ENCODE measurements at places on chromosomes 2 and 18.

- DNase-seq, result no peak
Observed at GRCh38 chr2:191790737-191791136, 56.2 kb downstream of the CAVIN2 start.

DNA sequence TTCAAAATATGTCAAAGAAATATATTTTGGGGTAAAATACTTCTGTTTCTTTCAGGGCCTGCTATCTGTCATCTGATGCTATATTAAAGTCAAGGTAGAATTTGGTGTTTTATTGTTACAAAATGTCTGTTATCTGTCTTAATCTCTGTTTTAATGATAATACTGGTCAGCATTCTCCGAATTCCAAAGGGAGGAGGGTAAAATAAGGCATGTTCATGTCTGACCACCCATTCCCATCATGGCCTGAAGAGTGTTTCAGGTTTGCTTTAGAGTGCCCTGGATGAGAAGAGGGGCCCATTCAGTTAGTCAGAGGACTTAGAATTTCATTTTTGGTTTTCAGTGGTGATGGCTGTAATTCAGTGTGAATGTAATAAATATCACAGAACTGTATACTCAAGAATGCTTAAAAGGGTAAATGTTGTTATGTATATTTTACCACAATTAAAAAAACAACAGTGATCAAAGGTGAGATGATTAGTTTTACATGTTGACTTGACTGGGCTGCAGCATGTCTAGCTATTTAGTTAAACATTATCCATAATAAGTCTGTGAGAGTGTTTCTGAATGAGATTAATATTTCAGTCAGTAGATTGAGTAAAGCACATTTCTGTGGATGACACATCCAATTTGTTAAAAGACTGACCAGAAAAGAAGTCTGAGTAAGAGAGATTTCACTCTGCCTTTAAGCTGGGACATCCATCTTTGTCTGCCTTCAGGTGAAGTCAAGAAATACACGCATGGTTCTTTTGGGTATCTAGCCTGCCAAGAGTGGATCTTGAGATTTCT lies 467.9 kb upstream of the SYT4 start:
- no peak for DNase-seq

- DNase-seq, result no peak
Observed at GRCh38 chr18:48988508-48989303, 37.9 kb upstream of the SMAD7 start.

DNA sequence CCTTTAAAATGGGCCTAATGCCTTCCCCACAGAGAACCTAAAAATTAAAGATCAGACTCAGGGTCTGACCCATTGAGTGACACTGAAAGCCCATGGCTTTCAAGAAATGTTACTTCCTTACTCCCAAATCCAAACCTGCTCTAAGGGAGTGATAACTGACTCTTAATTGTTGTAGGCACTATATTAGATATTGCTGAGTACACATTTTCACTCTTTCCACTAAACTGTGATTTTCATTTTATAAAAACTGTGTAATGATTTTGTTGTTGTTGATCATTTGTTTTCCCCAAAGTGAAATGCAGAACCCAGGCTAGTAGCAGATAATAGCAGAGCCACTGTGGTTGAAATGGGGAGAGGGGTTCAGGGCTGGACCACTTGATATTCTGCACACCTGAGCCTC lies 87.1 kb downstream of the LRRTM1 start:
- no peak for DNase-seq

GRCh38 chr18:46042571-46043123 lies 29.4 kb downstream of the PSTPIP2 start:
- no peak for DNase-seq

DNA sequence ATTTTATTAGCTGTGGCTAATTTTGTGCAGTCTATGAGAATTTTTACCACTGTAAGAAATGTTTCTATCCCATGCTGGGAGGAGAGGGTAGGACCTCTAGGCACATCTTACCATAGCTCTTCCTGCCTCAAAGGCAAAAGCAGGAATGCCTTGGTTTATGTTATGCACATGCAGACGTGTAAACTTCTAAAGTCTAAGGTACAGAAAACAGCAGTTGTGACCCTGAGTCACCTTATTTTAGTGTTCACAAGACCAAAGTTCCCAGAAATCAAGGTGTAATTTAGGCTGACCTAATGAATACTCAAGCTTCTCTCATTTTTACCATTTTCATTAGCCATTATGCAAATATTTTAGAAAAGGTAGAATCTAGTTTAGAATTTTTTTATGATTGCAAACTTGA lies 15.4 kb upstream of the WIPF1 start:
- no peak for DNase-seq

DNA sequence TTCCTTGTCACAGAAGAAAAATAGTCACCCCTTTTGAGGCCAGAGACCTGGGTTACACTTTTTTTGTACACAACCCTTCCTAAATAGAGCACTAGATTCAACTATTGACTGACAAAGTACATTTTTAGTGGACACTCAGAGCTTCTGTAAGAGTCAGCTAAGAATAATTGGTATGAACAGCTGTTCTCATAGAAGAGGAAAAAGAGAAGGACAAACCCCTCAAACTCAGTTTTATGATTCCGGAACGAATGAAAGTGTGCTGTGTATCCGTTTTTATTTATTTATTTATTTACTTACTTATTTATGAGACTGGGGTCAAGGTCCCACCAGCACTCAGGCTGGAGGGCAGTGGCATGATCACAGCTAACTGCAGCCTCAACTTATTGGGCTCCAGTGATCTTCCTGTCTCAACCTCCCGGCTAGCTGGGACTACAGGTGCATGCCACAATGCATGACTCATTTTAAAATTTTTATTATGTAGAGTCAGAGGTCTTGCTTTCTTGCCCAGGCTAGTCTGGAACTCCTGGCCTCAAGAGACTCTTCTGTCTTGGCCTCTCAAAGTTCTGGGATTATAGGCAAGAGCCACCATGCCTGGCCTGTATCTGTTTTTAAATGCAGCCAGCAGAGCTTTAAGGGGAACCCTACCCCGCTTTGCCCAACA lies 36.0 kb upstream of the FZD5 start:
- no peak for DNase-seq

DNA sequence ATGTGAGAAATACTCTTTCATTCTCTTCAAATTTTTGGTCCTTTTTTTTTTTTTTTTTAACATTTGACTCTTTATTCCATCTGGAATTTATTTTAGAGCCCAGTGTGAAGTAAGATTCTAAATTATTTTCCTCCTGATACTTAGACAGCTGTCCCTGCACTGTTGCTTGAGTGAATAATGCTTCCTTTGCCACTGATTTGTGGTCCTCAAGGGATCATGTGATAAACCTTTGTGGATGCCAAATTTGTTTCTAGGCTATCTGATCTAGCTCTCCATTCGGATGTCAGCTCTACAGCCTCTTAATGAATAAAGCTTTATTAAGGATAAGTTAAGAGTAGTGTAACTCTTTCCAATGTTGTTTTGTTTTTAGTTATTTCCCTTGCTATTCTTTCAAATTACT lies 142.3 kb downstream of the SMAD7 start:
- DNase-seq, result peak; percentile 80

GRCh38 chr2:42967959-42968674 lies 175.7 kb upstream of the HAAO start:
- peak; percentile 41 for DNase-seq

- no peak for DNase-seq
Observed at GRCh38 chr18:8623549-8624106, 14.4 kb downstream of the RAB12 start.

GRCh38 chr2:225400060-225400511 lies 576 bp downstream of the NYAP2 start:
- DNase-seq, result peak; percentile 48

GRCh38 chr2:170258382-170258781 lies 80.4 kb downstream of the MYO3B start:
- DNase-seq, result no peak

DNA sequence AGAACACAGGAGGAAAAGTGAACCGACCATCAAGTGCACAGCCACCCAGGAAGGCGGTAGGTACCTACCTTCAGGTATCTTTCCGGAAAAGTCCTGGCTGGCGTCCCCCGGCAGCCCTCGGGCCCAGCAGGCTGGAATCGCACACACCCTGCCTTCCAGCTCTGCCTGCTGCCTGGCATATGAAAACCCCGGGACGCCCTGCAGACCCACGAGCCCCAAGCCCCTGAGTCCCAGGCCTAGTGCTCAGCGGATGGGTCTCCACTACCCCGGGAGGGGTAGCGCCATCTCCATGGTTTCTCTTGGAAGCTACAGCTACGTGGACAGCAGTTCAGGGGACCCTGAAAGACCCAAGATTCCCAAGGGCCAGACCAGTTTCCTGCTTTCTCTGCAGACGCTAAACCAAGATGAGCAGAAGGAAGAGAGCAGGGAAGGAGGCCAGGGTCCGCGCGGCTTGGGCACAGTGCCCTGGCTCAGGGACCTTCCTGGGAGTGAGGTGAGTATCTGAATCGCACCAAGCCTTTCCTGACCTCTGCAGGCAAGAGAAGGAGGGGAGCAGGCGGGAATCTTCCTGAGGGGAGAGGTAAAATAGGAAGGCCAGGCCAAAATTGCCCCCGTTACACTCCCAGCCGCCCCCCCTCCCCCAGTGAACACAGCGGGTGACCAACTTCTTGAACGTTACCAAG lies 80.4 kb downstream of the ARHGEF4 start:
- no peak for DNase-seq

DNA sequence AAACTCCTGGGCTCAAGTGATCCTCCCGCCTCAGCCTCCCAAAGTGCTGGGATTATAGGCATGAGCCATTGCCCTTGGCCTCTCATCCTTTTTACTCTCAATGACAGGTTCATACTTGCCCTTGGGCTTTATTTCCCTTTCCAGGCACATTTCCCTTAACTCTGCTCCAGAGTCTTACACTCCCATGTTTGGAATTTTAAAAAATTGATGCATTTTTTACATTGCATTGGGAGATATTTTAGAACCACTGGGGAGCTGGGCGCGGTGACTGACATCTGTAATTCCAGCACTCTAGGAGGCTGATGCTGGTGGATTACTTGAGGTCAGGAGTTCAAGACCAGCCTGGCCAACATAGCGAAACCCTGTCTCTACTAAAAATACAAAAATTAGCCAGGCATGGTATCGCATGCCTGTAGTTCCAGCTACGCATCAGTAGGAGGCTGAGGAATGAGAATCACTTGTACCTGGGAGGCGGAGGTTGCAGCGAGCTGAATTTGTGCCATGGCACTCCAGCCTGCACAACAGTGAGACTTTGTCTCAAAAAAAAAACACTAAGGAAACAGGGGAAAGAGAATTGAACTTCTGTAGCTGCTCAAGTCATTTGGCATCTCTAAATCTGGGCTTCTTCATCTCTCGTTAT lies 18.2 kb downstream of the TGIF1 start:
- no peak for DNase-seq

DNA sequence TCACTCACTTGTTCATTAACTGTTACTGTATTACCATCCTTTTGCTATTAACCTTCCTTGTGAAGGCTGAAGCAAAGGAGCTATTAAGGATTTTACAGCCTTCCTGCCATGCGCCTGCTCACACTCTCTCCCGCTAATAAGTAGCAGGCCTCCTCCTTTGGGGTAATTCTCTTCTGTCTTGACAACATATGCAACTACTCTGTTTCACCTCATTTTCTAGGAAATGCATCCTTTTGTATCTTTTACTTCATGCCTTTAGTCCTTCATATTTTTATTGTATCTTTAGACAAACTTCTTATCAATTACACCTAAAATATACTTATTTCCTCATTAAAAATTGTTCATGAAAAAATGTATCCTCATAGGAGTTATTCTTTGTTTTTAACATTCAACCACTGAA lies 434.9 kb upstream of the LYPD1 start:
- DNase-seq, result no peak

GRCh38 chr2:143526498-143526897 lies 397.3 kb downstream of the ARHGAP15 start:
- no peak for DNase-seq

DNA sequence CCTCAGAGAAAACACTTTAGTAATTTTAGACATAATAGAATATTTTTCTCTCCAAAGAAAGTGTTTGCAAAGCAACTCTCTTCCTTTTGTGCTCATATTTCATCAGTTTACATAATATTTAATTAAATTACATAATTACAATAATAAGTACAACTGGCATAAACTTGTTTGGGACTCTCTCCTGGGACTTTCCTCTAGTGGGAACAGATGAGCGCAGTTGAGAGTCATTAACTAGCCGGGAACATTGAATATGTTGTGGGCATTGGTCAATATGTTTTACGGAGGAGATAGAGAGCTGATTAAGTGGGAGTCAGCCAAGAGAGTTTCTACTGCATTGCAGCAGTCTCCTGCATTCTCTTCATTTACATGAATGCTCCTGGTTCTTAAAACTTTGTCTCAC lies 607.7 kb downstream of the ARHGAP15 start:
- peak; percentile 59 for DNase-seq

DNA sequence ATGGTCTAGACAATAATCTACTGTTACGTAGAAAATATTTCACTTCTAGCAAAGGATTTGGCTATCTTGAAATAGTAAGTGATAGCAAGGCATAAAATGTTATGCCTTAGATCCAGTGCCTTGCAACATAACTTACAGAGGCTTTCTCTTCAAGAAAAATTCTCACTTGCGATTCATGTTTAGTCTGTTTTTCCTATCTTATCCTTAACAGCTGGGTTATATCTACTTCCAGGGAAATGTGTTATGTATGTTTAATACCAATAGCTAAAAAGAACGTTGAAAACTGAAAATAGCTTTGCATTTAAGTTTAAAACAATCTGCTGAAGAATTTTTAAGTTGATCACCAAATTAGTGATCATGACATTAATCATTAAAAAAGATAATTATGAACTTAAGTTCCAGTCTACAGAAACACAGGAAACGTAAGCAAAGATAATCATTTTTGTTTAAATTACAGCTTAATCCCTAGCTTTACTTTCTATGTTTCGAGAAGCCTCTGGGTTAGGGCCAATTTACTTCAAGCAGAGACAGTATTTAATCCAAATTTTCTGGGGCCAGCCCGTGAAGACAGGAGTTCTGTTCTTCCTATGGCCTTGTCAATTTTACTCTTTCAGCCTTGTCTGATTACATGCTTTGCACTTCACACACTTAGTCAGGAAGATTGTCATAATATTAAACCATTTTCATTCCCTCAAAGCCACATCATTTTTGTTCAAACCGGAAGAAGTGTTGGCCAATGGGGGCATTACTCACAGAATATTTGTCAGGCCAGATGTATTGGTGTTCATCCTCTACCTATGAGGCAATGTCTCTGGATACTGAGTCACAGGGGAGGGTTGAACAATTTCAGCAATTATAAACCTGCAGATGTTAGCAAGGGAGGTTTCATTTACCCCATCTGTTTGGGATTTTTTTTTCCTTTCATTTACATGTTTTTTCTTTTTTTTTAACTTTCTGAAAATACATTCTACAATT lies 1132.9 kb upstream of the ZEB2 start:
- peak; percentile 90 for DNase-seq

DNA sequence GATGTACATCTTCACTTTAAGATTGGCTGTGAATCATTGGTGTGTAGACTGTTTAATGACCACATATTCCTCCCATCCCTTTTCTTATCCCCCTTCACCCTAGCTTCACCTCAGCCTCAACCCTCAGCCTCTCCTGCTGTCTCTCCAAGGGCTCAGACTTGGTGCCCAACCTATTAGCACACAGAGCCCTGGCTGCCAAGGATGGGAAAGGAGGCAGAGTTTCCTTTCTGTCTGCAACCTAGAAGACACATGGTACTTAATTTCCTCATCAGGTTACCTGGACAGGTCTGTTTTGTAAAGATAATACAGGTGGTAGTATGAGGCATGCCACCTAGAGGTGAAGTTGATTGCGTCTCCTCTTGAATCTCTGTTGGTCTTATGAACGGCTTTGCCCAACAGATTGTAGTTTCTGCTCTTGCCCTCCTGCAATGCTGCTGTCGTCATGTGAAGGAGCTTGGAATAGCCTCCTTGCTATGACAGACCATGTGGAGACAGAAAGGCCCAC lies 44.5 kb upstream of the RMND5A start:
- no peak for DNase-seq

All from A673 (cell line).